Stimulated activated CD4-positive, alpha-beta T cell treated with anti-CD3 and anti-CD28 coated beads, TNF-alpha, amount 100 ng/mL, for 1 hour (primary cell): ENCODE measurements at places on chromosomes 13 and 19.

DNA sequence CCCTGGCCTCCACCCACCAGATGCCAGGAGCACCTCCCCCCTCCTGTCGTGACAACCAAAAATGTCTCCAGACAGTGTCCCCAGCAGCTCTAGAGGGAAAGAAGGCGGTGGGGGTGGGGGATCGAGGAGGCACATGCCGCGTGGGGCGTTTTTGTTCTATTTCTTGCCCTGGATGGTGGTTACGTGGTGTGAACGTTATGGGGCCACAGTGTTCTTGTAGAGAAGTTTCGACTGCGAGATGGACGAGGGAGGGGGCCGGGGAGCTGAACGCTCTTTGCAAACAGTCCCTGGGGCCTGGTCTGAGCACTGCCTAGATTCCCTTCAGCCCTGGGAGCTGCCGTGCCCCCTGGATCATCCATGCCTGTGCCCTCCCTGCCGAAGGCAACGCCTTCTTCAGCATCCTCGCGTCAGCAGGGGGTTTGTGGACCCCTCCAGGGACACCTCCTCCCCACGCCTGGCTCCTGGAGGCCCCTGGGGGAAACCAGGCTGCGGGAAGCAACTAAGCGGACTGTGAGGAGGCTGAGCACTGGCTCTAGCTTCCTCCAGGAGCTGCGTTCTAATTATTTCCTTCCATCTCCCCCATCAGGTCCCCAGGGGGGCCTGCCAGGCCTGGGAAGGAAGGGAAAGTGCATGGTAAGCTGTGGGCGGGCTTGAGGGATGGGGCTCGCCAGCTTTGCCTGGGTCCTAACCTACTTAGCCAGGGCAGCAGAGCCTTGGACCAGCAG, 131.5 kb downstream of the IER2 start:
- no peak for DNase-seq

- DNase-seq = no peak
Observed at GRCh38 chr13:102980331-102980982, 85.8 kb downstream of the SLC10A2 start.

DNA sequence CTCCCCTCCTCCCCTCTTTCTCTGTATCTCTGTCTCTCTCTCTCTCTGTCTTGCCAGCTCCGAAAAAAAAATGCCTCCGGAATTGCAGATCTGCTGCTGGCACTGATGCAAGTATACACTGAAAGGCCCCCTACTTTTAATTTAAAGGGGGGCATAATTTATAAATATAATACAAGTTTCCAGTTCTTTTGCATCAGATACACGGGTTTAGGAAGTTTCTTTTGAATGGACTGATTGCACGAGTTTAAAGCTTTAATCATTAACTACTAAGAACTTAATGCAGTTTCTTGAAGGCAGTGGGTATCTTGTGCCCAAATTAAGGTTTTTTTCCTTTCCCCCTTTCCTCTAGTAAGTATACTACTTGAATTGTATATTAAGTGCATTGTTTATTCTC, 1.4 kb downstream of the FGF9 start:
- DNase-seq = no peak

DNA sequence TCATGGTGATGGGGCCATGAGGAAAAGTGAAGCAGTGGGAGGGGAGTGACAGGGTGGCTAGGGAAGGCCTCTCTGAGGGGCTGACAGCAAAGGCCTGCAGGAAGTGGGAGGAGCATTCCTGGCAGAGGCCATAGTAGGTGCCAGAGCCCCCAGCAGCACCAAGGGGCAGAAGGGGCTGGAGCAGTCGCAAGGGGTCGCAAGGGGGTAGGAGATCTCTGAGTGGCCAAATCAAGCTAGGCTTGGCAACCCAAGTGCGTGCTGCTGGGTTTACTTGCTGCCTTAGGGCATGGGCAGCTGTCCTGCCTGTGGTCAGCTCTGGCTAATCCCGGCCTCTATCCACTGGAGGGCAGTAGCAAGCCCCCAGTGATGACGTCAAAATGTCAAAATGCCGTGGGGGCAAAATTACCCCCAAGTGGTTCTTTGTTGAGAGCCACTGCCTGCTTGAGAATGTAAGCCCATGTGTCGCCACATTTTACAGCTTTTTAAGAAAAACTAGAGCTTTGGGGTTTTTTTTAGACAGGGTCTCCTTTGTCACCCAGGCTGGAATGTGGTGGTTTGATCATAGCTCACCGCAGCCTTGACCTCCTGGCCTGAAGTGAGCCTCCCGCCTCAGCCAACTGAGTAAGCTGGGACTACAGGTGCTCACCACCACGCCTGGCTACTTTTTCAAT, 11.8 kb downstream of the CCDC97 start:
- no peak for DNase-seq

GRCh38 chr19:53907690-53908089, 1.4 kb upstream of the CACNG7 start:
- DNase-seq = no peak

DNA sequence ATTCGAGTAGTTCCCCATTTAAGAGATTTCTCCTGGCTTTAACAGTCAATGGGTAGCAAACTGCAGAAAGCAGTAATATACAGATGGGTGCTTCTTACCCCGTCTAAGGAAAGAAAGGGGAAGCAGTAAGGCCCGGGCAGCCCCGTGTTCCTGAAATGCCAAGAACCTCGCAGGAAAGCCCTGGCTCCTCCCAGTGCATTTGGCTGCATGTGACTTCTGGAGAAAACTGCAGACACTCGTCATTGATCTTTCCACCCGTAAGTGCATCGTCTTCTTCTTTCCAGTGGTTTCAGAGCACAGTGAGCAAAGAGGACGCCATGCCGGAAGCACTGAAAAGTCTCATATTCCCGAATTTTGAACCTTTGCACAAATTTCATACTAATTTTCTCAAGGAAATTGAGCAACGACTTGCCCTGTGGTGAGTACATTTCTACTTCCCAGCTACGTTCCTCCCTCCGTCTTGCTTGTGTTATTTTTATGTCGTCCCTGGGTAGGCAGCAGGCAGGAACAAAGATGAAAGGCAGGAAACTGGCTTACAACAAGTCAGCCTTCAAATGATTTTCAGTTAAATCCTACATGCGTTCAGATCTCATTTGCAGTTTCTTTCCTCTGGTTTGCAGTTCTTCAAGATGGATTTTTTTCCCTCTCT, 165.2 kb downstream of the STK24 start:
- no peak for DNase-seq

DNA sequence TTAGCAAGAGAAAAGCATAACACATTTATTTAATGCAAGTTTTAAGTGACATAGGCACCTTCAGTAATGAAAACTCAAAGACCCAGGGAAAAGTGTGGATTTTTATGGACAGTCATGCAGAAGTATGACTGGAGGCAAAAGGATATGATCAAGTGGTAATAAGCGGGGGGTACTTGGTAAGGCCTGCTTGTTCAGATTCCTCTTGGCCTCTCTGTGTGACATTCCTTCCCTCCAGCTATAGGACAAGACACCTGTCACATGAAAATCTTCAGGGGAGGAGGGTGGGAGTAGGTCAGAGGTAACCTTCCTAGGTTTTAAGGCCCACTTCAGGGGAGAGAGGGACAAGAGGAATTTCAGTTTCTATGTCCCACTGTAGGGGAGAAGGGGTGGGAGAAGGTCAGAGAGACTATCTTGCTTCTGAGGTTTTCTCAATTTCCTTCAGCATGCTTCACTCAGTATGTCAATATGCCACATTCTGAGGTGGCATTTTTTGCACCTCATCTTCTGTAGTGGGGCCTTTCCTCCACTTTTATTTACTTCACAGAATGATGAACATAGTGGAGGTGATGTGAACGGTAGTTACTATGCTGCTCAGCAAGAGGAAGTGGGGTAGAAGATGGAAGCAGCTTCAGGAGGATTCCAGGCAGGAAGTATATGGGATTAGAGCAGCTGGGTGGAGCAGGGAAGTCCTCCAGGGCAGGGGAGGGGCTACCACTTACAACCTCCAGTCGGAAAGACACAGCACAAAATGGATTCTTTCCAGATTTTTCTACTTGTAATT, 73.2 kb upstream of the RFC3 start:
- DNase-seq = no peak

GRCh38 chr13:112955956-112956355, 13.1 kb upstream of the MCF2L start:
- no peak for DNase-seq

- DNase-seq = no peak
Observed at GRCh38 chr19:752652-753517, 2.0 kb downstream of the MISP start.

DNA sequence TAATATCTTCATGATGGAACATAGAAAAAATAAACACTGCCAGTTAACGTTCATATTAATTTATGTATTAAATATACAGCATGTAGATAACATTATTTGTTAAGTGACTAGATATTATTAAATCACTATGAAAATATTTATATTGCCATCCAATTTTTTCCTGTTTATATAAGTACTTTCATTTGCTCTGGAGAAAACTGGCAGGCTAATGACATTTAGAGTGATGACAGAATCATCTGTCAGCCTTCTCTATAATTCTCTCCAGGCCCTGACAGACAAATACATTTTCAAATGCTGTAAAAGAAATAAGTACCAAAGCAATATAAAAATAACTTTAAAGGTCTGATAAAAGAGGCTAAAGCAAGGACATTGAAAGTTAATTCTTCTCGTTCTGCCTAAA, 2556.7 kb upstream of the PCDH20 start:
- DNase-seq = no peak
